GM12878 (cell line): ENCODE measurements at places on chromosomes 1 and 21.

DNA sequence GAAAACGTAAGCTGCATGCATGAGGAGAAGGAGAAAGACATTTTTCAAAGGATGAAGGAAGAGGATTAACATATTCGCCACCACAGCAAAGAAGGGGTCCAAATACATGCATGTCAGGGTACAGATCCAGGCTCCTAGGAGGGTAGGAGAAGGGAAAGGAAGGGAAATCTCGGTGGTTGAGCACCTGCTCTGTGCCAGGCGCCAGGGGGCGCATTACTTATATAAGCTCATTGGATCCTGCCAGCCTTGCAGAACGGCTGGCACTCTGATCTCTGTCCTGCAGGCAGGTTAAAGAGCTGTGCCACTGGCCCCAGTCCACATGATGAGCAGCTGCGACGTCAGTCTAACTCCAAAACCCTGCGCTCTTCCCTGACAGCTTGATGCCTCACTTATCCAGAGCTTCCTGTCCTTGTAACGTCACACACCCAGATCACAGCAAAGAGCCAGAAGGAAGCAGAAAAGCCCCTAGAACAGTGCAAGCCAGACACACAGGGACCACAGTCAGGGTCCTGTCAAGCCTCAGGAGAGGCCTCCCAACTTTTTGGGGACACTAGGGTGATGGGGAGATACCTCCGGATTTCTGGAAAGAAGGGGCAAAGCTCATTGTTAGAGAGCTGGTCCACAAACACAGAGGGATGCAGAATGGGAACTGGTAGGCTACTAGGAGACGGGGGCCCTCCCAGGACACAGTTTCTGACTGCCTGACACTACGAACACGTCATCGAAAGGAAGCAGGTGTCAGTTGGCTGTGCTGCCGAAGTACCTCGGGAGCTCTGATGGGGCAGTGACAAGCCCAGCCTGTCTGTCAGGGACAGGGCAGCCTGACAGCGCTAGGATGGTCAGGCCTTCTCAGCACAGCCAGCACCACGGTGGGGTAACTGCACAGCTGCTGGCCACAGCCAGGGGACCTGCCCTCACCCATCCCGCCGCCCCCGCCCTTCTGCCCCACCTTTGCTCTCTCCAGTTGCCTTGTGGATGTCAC lies 99.1 kb downstream of the BEND5 start:
- DNase-seq = no peak

DNA sequence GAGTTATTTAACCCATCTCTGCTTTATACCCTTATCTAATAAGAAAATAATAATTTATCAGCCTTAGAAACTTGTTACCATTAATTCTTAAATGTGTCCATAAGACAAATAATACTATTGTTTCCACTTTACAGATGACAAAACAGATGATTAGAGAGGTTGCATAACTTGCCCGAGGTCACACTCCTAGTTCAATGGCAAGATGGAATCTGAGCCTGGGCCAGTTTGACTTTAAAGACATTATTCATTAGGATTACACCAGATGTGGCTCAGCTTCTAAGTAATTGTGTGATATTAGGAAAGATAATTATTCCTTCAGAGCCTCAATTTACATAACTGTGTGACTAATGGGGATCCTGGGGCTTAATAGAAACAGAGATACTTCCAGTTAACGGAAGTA lies 42.3 kb upstream of the KCNK2 start:
- DNase-seq = no peak

- no peak for DNase-seq
Measured at GRCh38 chr21:18468790-18469189, 65.2 kb upstream of the TMPRSS15 start.

- DNase-seq = no peak
Measured at GRCh38 chr1:94095112-94095637, 25.8 kb downstream of the ABCA4 start.

DNA sequence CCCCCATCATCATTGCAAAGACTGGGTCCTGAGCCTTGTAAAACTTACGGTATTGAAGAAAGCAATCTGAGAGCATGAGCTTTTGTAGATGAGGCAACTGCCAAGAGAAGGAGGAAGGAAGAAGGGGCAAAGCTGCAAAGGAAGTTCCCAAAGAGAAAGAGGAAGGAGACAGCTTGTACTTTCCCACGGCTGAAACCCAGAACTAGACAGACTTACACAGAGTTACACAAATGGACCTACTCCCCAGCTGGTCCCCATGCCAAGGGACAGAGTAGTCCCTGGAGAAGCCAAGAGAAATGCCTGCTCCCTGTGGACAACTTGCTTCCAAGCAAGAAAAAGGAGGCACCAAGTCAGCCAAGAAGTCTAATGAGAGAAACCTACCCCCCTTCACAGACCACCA lies 22.6 kb downstream of the SLC5A9 start:
- no peak for DNase-seq
